Fibroblast of pulmonary artery (primary cell): ENCODE measurements at places on chromosomes 2 and 18.

GRCh38 chr2:240286596-240286995 lies 146.1 kb upstream of the OTOS start:
- DNase-seq = no peak

- DNase-seq = no peak
Observed at GRCh38 chr2:95234286-95234785, 27.0 kb downstream of the ZNF892 start.

DNA sequence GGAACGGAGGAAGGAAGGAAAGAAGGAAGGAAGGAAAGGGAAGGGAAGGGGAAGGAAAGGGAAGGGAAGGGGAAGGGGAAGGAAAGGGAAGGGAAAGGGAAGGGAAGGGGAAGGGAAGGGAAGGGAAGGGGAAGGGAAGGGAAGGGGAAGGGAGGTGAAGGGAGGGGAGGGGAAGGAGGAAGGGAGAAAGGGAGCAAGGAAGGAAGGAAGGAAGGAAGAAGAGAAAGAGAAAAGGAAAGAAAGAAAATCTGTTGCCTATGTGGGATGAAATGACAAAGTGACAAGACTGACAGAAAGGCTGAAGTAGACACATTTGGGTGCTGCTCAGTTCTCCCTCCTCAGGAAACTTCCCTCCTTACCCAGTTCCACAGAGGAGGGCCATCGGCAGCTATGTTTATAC lies 46.3 kb upstream of the GORASP2 start:
- DNase-seq = no peak

GRCh38 chr2:161369311-161369710 lies 46.8 kb upstream of the TBR1 start:
- no peak for DNase-seq

DNA sequence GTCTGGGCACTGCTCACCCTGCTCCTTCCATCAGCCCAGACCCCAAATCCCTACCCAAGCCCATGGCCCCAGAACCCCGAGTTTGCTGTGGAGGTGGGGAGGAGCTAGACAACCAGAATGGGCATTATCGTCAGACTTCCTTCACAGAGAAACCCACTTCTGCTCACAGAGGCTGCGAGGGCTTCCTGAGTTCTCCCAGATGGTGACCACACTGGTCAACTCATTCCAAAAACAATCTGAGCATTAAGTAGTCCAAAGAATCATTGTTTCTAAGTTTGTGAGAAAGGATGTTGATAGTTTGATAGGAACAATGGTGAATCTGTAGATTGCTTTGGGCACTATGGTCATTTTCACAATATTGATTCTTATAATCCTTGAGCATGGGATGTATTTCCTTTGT lies 60.2 kb downstream of the LRRC30 start:
- DNase-seq = no peak

- DNase-seq = no peak
Observed at GRCh38 chr2:230459216-230459615, 43.2 kb downstream of the SP100 start.

DNA sequence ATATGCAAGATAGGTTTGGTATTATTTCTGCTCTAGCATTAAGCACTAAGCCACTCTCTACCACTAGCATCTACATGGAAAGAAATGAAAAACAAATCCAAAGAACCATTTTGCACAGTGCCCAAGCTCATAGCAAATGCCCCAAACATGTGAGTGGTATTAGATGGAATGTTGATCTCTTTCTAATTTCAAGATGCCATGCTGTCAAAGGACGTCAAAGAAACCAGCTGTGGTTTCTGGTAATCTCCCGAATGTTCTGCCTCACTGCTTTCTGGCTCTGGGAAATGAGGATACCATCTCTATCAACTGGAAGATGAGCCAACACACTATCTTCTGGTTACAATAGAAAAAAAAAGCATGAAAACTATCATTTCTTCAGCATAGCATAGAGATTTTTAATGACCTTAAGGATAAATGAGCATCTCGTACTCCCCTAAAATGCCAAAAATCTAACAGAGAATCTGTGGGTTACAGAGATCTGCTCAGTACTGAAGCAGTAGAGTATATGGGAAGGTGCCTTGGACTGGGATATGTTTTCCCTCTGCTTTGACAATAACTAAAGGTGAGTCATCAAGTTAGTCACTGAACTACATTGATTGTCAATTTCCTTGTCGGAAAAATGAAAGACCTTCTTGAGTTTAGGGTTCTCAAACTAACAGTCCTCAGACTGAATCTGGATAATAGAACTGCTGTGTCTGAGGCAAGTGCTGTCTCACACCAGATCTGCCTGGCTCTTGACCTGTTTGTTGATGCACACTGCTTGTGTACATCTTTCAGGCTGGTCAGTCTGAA lies 244.8 kb upstream of the NCKAP5 start:
- DNase-seq = peak; percentile 42

DNA sequence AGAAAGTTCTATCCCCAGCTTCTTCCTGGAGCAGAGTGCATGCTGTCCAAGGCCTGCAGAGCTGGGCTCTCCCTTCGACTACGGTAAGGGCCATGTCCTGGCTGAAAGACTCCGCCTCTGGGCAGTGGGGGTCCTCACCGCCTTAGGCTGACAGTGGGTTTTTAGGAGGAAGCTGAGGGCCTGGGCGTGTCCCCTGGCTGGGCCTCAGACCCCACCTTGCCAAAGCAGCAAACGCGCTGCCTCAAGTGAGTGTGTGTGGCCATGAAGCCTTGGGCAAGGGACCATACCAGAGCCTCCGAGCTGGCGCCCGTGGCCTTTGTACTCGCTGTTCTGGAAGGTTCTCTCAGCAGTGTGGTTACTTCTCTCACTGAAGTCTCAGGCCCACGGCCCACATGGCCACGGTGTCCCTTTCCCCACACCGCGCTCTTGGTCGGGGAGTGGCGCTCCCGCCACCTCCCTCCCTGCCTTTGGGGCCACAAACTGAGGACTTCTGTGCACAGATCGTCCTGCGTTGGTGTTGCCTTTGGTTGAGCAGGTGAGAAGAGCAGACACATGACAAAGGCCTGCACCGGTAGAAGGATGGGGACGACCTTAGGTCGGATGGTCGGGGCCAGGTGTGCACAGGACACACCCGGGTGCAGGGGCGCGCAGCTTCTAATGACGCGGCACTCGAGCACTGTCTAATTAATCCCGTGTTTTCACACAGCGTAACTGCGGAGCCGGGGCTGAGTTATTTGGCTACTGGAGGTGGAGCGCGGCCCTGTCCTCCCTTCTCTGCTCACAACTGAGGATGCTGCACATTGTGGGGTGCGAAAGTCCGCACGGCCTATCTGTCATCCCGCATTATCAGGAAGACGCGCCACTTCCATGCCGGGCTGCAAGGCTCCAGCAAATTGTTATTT lies 121.6 kb downstream of the PTGR3 start:
- DNase-seq = no peak

GRCh38 chr18:66599190-66599589 lies 4.7 kb downstream of the CDH19 start:
- DNase-seq = peak; percentile 24

- DNase-seq = peak; percentile 46
Observed at GRCh38 chr2:1704631-1705556, 39.4 kb downstream of the PXDN start.

GRCh38 chr2:48588745-48589144 lies 28.9 kb upstream of the GTF2A1L start:
- no peak for DNase-seq

- DNase-seq = peak; percentile 44
Observed at GRCh38 chr2:232633413-232634205, at the start of gene EFHD1. Gene EFHD1, plus strand, starts transcription at chr2:232633604. Its CDS starts 101 bp downstream, at chr2:232633705.

DNA sequence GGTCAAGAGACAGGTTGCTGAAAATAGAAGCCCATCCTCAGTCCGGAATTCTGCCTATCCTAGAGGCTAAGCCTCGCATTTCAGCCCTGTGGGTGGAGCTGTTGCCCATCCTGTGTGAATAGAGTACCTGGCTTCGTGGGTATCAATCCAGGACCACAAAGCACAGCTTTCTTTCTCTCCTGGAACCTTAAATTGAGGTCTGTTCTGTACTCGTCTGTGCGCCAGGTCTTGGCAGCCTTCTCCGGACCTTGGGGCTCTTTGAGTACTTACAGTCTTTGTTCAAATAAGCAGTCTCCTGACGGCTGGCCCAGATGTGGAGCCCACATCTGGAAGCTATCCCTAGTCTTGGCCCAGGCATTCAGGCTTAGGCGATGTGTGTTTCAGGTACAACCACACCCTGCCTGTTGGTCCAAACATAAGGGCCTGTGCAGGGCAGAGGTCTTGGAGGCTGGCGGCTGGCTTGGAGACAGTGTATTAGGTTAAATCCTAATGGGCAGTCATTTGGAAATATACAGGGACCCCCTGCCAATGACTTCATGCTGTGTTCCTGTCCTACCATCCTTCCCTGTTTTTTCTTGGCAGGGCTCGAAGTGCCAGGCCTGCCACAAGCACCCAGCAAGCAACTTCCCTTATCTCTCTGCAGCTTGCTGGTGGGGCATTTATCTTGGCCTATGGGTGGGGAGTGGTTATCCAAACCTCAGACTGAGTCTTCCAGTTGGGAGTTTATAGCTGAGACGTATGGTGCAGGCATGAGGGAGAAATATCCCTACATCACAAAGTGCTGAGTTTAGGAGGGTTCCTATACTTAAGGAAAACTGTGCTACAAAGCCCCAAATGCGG lies 294.1 kb downstream of the BCL2 start:
- peak; percentile 4 for DNase-seq

DNA sequence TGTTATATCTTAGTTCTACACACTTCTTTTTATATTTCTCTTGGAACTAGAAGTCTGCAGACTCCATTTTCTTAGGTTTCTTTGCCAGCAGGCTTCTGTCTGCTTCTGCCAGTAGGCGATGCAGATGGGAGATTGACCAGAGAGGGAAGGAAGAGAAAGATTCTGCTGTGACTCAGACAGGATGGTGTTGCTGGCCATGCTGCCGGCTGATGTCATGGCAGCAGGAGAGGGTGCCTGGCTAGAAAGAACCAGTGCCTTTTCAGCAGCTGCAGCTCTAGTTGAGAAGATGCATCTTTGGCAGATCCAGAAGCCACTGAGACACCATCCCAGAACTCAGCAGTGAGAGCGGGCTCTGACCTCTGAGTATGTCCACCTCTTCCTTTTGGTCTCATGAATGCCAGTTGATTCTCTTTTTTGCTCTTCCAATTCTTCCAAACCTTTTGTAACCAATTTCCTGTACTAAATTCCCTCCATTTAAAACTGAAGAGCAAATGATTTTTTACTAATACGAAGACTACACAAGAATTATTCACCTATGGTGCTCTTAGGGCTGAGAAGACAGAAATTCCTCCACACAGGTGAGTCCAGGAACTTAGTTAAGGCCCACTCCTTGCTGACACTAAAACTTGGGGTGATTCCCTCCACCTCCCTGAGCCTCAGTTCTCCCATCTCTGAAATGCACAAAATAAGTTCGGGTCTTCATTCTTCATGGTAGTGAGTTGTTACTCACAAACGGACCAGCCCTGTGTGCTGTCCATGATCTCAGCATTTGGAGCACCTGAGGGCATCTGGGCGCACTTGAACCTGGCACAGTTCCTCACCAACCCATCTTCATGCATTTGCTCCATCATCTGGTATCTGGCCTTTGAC lies 200.7 kb downstream of the MYCN start:
- no peak for DNase-seq

- peak; percentile 84 for DNase-seq
Observed at GRCh38 chr18:55509631-55510324, 78.2 kb downstream of the TCF4 start.

DNA sequence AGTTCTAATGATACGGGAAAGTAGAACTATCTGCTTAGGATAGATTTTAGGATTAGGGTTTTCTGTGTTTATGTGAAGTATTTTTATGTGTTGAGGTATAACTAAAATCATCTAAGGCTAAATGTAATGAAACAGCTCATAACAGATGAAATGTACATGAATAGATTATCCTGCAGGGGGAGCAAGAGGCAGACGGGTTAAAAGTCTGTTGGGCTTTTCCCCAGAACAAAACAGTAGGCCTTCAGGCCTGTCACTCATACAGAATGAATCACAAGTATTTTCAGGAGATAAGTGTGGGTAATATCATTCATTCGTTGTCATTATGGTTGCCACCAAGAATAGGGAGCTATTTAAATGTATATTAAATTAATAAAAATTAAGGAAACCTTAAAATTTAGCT lies 107.9 kb upstream of the IL1R2 start:
- DNase-seq = peak; percentile 82

- peak; percentile 63 for DNase-seq
Observed at GRCh38 chr2:108612153-108612513, 77.9 kb downstream of the LIMS1 start.

- no peak for DNase-seq
Observed at GRCh38 chr2:85160966-85161960, 28.1 kb downstream of the TCF7L1 start.

- DNase-seq = no peak
Observed at GRCh38 chr18:46755315-46756024, 1.4 kb downstream of the ST8SIA5 start.

DNA sequence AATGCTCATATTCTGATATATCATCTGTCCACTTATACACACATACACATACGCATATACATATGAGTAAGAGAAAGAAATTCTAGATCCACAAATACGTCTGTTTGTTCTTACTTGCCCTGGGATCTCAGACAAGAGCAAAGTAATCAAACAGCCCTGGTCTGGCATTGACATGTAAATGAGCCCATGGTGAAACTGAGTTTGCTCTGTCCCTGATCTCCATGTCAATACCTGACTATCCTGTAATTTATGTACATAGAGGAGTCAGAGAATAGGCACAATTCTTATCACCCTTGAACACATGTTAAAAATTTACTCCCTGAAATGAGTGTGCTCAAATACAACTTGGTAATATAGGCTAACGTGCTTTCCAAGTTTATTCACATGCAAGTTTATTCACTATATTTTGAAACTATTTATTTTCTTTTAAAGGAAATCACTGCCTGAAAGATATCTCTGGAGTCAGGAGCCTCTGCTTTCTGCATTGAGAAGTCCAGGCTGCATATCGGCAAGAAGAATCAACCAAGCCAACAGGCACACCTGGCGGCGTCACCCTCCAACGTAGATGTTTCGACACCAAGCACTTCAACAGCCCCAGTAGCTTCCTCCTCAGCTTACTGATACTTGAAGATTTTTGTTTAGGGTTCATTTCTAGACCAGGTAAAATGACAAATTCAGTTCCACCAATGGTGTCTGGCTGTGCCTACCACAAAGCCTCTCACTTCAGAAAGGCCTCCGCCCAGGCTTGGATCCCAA lies 100.6 kb downstream of the CMPK2 start:
- no peak for DNase-seq

DNA sequence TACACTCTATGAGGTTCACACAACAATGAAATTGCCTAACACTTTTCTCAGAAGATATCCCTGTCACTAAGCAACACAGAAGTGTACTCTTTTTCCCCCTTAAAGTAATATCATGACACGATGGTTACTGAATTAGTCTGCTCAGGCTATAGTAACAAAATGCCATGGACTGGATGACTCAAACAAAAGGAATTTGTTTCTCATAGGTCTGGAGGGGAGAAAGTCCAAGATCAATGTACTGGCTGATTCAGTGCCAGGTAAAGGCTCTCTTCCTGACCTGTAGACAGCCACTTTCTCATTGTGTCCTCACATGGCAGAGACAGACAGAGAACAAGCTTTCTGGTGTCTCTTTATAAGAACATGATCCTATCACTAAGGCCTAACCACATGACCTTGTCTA lies 211.9 kb downstream of the RBM43 start:
- DNase-seq = peak; percentile 64

- peak; percentile 7 for DNase-seq
Observed at GRCh38 chr18:46222710-46223360, 118.7 kb downstream of the HAUS1 start.
